Cerebellar nuclear complex (tissue), 1 donor: ENCODE measurements at places on chromosomes 5 and 9.
A peak's percentile ranks its signal among the peaks of the same experiment; 100 is the strongest.

- no peak for DNase-seq
Observed at GRCh38 chr5:134948911-134949310, 18.8 kb upstream of the CATSPER3 start.

- DNase-seq = no peak
Observed at GRCh38 chr5:123358751-123359150, 64.5 kb downstream of the CEP120 start.

DNA sequence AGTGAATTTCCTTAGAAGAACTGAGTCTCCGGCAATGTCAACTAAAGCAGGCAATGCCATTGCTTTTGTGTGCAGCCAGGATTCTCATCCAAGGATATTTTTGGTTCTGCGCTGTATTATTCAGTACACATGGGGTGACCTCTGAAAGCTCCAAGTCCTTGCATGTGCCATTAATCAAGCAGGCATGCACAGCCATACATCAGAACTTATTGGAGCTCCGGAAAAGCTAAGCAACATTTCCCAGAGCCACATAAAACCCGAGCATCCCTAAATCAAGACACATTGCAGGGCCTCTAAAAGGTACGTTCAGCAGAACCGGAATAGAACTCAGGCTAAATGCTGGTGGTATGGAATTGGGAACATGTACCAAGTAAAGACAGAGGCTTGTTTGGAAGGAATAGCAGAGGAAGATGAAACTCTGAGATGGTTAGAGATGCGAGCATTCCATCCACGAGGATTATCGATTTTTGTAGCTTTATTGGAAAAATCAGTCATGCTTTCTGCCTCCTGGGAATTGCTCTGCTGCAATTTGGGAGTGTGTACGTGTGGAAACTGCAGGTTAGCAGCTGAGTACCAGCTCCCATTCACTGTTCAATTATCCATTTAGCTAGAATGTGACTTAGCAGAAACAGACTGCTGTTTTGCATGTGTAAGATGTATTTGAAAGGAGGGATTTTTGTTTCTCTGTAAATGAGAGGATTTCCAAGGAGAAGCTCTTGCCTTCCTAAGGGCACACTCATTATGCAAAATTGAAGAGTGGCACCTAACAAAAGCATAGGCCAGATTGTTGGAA is 143.7 kb upstream of the WWC1 start:
- DNase-seq = no peak

- DNase-seq = peak; percentile 71
Observed at GRCh38 chr5:115496936-115497576, 47.5 kb downstream of the FEM1C start.

DNA sequence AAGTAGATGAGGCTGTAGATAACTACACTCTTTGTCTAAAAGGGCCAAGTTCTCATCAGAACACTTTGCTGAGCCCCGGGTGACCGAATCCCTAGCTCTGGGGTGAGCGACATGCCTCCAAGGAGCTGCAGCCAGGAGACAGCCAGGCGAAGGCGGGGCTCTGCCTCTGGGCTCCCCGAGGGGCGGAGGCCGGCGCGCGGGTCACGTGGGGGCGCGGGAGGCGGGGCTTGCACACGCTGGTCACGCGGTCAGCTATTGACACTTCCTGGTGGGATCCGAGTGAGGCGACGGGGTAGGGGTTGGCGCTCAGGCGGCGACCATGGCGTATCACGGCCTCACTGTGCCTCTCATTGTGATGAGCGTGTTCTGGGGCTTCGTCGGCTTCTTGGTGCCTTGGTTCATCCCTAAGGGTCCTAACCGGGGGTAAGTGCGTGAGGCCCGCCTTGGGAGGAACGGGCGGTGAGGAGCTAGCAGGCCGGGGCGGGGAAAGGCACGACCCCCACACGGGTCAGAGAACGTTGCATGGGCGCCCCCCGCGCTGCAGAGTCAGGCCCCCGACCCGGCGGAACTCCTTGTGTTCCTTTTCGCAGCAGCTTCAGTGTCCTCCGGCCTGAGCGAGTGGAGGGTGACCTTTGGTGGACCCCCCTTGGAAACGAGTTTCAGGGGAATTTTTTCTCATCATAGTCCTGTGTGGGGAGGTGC is at the start of gene ATP6V0E1:
ATP6V0E1 (plus strand) TSS at position 230 of the 702 bp plus-strand sequence; CDS start at position 320, 90 bp downstream.
- peak; percentile 48 for DNase-seq

GRCh38 chr5:136073714-136074529 is 45.1 kb downstream of the TGFBI start:
- DNase-seq = no peak

DNA sequence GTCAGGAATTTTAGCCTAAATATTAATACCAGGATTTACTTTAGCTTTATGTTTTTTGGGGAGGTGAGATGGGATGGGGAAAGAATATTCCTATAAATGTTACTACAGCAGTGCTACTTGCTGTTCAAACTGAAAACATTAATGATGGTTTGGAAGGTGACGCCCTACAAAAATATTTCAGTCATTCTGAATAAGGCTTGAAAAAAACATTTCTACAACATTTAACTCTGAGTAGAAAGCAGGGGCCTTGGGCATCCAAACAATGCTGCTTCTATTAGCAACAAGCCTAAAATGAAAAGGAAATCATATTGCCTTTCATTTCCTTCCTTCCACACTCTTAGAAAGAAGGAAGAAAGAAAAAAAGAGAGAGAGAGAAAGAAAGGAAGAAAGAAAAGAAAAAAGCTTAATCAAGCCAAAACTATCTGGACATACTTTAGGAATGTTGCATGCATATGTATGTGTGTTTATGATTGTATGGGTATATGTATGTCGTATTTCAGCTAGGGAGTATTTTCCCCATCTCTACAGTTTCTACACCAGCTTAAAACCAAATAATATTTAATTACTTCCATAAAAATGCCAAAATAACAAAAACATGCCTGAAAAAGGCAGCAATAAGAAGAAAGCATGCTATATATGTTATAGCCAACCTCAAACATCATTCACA is 16.3 kb upstream of the DAB2 start:
- DNase-seq = no peak

DNA sequence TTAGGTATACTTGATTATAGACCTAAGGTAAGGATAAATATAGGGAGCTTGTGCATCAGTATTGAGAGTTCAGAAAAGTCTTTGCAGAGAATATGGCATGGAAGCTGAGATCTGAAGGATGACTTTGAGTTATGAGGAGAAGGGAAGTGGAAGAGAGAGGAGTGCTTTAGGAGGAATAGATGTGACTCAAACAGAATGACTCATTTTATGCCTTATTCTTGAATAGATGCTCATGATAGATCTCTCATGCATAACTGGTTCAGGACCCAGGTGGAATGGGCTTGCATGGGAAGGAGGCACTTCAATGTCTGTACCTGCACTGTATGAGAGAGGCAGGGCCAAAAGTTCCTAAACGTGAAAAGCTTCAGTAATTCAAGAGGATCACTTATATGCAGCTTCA is 103.3 kb downstream of the CWC27 start:
- no peak for DNase-seq

DNA sequence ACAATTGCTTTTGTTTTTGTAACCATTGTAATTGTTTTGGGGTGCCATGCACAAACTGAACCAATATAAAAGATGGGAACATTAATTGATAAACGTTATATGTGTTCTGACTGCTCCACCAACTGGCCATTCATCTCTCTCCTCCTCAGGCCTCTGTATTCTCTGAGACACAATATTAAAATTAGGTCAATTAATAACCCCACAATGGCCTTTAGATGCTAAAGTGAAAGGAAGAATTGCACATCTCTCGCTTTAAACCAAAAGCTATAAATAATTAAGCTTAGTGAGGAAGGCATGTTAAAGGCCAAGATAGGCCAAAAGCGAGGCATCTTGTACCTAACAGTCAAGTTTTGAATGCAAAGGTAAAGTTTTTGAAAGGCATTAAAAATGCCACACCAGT is 448.4 kb upstream of the ITGA1 start:
- no peak for DNase-seq

DNA sequence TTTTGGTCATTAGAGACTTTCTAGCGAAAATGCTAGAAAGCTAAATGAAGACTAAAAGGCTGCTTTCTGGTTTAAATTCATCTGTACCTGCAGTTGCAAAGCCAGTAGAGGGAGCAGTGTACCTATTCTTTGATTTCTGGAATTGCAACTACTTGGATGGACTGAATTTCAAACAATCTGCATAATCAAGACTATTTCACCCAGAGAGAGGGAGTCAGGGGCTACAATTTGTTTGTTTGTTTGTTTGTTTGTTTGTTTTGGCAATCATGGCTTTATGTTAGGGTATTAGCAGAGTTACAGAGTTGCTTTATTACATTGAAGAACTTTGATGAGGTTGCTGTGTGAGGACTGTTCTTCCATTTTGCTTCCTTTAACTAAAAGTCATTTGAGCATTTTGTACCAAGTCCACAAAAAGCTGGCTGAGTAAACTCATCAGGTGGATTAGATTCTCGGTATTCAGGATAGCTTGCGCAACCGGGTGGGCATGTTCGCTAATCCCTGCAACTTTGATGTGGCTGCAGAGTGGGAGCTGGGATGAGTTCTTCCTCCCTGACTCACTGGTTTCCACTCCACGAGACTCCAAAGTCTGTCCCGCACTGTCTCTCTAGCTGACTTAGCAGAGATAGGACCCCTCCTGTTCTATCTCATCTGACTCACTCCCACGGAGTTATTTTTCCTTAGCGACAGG is 80.0 kb upstream of the TUT7 start:
- DNase-seq = no peak

- no peak for DNase-seq
Observed at GRCh38 chr5:82858151-82859025, 218.8 kb downstream of the TMEM167A start.

GRCh38 chr9:33765411-33765810 is 29.9 kb upstream of the PRSS3 start:
- DNase-seq = no peak

- DNase-seq = no peak
Observed at GRCh38 chr9:123129423-123129822, 96.0 kb downstream of the GPR21 start.

- DNase-seq = no peak
Observed at GRCh38 chr9:82308836-82309235, 320.3 kb downstream of the SPATA31D1 start.

GRCh38 chr5:136080483-136081216 is 51.9 kb downstream of the TGFBI start:
- no peak for DNase-seq

- no peak for DNase-seq
Observed at GRCh38 chr5:51203598-51203997, 179.7 kb upstream of the ISL1 start.

DNA sequence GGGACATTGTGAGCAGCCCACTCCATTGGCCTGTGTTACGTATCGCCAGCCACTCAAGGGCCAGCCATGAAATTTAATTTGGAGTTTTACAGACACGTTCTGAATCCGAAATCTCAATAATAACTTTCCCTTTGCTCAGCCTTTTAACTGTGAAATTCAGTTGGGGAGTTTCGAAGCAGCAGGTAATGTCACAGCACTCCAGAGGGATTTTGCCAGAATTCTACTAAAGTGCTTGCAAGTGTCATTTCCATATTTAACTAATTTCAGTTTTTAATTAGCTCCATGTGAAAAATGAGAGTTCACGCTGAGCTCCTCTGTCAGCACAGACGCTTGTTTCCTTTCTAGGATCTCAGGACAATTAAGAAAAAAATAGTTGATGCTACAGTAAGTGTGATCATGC is 267.1 kb upstream of the WWC1 start:
- DNase-seq = no peak

DNA sequence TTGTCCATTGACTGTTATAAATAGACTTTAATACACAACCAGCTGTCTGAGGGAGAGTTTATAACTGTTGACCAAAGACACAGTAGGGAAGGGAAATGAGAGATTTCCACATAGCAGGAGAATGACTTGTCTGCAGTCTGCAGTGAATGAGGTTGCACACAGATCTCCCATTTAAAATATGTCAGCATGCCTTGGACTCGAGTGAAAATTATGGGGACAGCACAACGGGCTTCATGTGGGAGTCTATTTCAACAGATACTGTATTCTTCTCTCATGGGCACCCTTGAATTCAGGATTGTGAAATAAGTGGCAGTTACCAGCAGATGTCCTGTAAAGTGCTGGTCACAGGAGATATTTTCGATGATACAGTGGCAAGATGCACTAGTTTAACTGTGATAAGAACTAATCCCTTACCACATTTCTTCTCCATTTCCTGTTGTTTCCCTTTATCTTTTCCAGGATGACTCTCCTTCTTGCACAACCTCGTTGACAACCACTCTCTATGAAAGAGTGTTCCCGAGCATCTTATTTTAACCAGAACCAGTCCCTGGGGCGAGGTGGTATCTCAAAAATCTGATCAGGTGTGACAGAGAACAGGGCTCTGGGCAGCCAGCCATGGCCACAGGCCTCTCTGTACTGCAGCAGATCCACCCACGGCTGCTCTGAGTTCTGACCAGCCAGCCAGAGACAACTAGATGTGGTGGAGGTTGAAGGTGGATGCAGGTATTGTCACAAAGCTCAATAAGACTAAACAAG is 51.5 kb upstream of the MAP3K1 start:
- DNase-seq = no peak

DNA sequence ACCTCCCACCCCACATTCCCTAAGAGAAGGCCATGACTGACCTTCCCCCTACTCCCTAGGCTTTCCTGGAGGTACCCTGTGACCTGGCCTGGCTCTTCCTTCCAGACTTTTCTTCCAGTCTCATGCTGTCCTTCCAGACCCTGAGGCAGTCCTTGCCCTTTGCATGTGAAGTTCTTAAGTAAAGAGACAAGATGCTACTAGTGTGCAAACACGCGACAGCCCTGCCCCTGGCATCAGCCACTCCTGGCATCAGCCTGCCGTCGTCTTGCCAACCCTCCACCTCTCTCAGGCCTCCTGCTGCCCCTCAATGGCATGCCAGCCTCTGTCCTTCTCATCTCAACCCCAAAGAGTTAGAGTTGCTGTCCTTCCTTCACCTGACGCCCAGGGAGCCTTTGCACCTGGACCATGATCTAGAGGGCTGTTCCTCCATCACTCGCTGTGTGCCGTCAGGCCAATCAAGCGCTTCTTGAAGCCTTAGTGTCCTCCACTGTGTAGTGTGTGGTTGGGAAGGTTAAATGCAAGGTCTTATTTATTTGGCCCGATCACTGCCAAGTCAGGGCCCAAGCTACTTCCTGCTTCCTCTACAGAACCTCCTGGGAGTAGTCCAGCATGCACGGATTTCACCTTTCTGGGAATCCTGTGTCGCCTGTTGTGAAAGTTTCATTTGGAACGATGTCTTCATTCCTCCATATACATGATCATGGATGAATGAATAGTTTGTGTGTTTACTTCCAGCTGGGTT is 61.9 kb downstream of the WWC1 start:
- DNase-seq = no peak

GRCh38 chr5:123208668-123209501 is 119.8 kb downstream of the PRDM6 start:
- no peak for DNase-seq

GRCh38 chr9:36938617-36939016 is 95.5 kb downstream of the PAX5 start:
- DNase-seq = no peak

DNA sequence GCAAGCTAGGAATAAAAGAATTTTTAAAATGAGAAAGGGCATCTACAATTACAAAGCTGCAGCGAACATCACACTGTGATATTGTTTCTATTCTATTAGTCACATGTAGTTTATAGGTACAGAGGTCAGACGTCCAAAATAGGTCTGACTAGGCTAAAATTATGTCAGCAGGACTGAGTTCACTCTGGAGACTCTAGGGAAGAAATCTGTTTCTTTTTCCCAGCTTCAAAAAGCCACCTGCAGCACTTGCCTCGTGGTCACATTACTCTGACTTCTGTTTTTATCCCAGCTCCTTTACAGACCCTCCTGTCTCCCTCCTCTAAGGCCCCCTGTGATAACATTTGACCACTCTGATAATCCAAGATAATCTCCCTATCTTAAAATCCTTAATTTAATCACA is 5.1 kb upstream of the CKS2 start:
- DNase-seq = no peak

- no peak for DNase-seq
Observed at GRCh38 chr5:19770396-19770795, 217.6 kb downstream of the CDH18 start.
